ENCODE measurements at places on chromosomes 6 and 20.

- no peak for DNase-seq
These were observed 86.5 kb downstream of the RPS12 start for GRCh38 chr6:132900849-132901248.

GRCh38 chr20:22288957-22289356 lies 295.4 kb downstream of the FOXA2 start:
- no peak for DNase-seq

DNA sequence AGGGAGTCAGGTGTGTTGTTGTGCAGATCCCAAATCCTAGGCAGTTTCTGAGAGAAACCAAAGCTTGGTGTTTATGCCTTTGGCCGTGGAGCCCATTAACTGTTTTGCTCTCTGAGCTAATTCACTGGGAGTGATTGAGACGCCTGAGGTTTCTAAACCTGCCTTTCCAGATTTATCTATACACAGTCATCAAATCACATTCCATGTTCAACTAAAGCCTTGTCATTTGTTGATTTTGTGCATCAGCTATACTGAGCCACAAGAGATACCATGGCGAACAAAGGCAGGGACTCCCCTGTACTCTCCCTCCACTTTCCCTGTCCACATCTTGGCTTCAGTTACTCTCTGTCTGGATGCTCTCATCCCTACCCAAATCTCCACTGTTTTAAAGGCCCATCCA lies 229.7 kb upstream of the PMEPA1 start:
- no peak for DNase-seq

DNA sequence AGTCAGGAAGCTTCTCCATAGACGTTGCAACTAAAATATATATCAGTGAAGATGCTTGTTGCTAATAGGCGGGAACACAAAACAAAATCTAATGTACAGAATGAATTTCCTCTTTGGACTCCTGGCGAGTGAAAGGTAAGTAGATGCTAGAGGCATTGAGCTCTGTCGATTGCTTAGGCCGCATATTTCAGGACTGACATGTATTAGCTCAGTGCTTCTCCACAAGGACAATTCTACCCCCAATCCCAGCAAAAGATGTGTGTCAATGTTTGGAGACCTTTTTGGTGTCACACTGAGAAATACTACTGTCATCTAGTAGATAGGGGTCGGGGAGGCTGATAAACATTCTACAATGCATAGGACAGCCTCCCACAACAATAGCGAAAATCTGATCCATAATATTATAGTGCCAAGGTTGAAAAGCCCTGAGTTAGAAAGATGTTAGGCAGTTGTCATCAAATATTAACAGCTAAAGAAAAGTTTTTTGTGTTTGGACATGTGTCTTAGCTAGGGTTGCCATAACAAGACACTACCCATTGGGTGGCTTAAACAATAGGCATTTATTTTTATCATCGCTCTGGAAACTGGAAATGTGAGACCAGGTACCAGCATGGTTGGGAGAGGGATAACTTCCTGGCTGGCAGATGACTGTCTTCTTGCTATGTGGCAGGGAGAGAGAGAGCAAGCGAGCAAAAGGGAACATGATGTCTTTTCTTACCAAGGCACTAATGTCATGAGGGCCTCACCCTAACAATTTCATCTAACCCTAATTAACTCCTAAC lies 48.0 kb upstream of the BCAS1 start:
- DNase-seq = no peak

DNA sequence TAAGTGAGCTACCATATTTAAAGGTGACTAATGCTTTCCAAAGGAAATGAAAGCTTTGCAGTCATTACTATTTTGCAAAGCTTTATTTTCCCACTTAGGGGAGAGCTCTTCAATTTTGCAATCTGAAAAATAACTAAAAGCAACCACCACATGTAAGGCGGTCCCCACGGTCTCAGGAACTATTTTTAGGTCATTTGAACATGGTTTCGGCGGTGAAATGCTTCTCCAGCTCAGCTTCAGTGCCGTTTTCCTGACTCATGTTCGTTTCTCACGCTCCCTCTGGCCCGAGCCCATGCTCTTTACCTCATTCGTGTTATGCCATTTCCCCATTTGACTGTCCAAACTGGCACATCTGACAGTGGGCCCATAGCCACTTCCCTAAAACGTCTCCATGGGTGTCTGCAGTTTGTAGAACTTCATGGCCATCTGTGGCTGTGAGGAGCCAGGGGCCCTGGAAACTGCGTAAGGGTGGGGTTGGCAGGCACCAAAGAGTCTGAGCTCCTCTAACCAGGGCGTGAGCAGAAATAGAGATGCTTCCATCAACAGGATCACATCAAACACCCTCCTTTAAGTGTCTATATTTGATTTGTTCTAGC lies 46.5 kb downstream of the ADTRP start:
- DNase-seq = peak; percentile 70

- no peak for DNase-seq
These were observed 400.9 kb upstream of the POU3F2 start for GRCh38 chr6:98433325-98434056.

- no peak for DNase-seq
These were observed 138.7 kb upstream of the SLC24A3 start for GRCh38 chr20:19073584-19074218.

GRCh38 chr6:85047818-85048217 lies 283.4 kb upstream of the TBX18 start:
- DNase-seq = no peak

GRCh38 chr20:8670893-8671215 lies 398.0 kb upstream of the PLCB4 start:
- no peak for DNase-seq

- DNase-seq = no peak
These were observed 53.3 kb upstream of the TMEM181 start for GRCh38 chr6:158506601-158507000.

GRCh38 chr6:6686748-6687601 lies 98.5 kb downstream of the LY86 start:
- DNase-seq = peak; percentile 11

GRCh38 chr6:158029668-158030230 lies 48.1 kb downstream of the SYNJ2 start:
- DNase-seq = no peak

- no peak for DNase-seq
These were observed 73.9 kb upstream of the DUSP22 start for GRCh38 chr6:218153-219018.

- DNase-seq = no peak
These were observed 30.9 kb upstream of the FAM83D start for GRCh38 chr20:38895098-38895949.

- no peak for DNase-seq
These were observed 134.1 kb downstream of the ELOVL4 start for GRCh38 chr6:79813143-79813850.

DNA sequence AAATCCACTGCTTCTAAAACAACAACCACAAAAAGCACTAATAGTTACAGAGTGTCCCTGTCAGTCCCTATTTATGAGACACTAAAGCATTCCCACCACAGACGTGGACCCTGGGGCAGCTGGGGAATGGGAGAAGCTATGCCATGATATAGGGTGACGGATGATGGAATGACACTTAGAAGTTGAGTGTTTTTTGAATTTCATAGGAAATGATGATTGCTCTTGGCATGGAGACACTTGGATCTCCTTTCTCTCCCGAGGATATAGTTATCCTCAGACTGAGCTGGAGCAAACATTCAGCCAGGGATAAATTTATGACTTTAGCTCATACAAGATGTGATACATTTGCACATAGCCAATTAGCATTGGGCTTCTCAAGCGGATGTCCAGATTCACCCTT lies 151.2 kb downstream of the EDN3 start:
- no peak for DNase-seq

- no peak for DNase-seq
These were observed 36.9 kb downstream of the LBP start for GRCh38 chr20:38383147-38383546.

DNA sequence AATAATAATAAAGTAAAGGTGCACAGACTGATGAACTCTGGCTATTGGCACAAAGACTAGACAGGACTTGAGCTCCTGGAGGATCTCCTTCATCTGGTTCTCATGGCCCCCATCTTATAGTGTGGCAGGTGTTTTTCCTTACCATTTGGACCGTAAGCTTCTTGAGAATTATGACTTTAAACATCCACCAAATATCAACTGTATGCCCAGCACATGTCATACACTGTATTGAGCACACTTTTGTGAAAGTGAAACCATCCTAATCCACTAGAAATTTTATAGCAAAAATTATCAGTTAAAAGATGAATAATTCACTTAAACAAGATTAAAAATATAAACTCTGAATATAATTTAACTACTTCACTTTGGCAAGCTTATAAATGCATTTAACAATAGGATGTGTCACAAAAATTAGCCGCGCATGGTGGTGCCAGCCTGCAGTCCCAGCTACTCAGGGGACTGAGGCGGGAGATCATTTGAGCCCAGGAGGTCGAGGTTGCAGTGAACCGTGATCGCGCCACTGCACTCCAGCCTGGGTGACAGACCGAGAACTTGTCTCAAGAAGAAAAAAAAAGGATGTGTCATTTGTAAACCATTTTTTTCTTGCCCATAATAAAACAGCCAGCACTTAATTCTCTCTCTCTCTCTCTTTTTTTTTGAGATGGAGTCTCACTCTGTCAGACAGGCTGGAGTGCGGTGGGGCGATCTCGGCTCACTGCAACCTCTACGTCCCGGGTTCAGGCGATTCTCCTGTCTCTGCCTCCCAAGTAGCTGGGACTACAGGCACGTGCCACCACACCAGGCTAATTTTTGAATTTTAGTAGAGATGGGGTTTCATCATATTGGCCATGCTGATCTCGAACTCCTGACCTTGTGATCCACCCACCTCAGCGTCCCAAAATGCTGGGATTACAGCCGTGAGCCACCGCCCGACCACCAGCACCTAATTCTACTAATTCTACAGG lies 9.1 kb downstream of the HIVEP2 start:
- DNase-seq = peak; percentile 40

DNA sequence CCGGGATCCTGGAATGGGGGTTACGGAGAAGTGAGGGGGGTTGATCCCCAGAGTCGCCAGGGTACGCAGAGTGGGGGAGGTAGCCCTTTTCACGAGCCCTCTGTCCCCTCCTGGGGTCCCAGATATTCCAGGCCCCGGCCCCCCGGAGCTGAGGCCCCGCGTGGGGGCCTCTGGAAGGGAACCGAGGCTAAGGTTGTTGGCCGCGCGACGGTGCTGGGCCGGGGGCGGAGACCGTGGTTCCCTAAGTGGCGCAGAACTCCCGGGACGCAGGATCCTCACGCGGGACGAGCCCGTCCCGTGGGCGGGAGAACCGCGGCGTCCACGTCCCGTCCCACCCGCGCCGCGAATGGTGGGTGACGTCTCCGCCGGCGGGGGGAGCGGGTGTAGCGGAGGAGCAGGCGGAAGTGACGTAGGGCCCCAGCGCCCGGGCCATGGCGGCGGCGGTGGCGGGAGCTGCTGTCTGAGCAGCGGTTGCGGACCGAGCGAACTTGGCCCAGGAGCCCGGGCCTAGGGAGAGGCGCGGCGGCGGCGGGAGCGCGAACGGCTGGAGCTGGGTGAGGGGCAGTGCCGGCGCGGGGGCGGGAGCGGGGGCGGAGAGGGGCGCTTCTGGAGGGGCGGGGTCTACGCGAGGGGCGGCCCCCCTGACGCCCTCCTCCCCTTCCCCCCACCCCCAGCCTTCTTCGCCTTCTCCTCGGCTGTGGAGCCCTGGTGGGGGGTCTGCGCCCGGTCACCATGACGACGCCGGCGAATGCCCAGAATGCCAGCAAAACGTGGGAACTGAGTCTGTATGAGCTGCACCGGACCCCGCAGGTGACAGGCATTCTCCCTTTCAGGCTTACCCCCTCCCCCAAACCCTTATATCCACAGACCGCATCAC lies at the start of gene RING1:
Gene RING1, plus strand, starts transcription at position 410 of the 877 bp plus-strand sequence. Its CDS starts 323 bp downstream, at position 733.
- peak; percentile 90 for DNase-seq

GRCh38 chr20:43721097-43721428 lies 5.7 kb downstream of the GTSF1L start:
- no peak for DNase-seq

Data from stimulated activated naive CD8-positive, alpha-beta T cell treated with anti-CD3 and anti-CD28 coated beads, Interleukin-15, Interleukin-2, amounts not matched to agents 100 U/mL and 50 U/mL, for 24 hours (primary cell).